Activated CD4-positive, alpha-beta T cell treated with anti-CD3 and anti-CD28 coated beads for 24 hours (primary cell): ENCODE measurements at places on chromosomes 5 and 9.

DNA sequence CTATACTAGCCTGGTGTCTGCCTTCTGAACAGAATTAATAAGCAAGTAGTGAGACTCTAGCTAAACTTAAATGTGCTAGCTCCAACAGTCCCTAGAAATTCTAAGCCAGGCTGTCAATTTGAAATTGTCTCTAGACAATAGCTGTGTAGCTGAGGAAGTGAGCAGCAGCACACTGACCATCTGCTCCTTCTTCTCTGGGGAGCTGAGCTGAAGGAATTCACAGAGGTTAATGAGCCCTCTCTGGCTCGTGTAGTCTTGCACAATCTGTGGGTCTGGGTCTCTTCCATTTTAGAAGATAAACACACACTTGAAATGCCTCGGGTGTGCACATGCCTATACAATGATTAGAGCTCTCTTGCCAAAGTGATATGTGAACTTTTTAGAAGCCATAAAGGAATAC lies 63.5 kb upstream of the BARX1 start:
- no peak for DNase-seq

DNA sequence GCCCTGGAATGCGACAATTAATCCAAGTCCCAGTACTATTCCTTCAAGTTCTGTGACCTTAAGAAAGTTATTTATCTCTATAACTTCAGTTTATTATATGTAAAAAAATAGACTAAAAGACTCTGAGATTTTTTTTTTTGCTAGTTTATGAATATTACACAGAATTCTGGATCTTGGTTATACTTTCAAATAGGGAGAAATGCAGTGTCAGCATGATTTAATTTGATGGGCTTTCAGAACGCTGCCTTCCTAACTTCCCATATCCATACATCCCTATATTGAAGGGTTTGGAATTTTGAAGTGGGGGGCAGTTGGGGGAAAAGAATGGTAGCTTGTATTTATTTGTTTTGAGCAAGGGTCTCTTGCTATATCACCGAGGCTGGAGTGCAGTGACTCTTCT lies 98.4 kb upstream of the MEGF10 start:
- no peak for DNase-seq

DNA sequence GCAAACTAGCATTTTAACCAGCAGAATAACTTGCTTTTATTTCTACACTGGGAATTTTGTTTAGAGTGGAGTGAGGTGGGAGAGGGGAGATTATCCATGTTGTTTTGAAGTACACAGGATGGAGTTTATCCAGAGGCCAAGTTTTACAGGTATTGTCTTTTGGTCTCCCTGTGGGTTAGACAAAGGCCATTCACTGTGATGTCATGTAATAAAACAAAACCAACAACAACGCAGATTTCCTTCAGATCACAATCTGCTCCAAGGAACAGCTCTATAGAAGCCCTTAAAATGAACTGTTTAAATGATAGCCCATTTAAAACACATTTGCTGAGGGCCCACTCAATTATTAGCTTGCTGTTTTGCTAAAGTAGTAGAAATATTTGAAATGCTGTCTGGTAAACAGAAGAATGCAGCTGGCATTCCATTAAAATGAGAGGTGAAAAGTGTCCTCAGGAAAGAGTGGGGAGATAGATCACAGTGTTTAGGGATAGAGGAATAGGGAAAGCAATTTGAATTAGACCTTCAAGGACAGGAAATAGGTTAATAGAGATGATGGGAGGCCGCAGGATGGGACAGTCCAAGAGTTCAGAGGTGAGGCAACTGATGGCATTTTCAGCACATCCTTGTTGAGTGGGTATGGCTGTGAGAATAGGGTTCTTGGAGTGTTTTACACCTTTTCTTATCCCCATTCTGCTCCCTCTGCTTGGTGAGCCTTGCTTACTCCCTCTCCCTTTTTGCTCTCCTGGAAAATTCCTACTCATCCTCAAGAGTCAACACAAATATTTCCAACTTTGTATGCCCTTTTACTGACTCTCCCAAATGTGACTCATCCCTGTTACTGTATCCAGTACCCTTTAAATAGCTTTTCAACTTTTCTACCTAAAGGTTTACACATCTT lies 140.1 kb upstream of the NR3C1 start:
- DNase-seq: no peak

DNA sequence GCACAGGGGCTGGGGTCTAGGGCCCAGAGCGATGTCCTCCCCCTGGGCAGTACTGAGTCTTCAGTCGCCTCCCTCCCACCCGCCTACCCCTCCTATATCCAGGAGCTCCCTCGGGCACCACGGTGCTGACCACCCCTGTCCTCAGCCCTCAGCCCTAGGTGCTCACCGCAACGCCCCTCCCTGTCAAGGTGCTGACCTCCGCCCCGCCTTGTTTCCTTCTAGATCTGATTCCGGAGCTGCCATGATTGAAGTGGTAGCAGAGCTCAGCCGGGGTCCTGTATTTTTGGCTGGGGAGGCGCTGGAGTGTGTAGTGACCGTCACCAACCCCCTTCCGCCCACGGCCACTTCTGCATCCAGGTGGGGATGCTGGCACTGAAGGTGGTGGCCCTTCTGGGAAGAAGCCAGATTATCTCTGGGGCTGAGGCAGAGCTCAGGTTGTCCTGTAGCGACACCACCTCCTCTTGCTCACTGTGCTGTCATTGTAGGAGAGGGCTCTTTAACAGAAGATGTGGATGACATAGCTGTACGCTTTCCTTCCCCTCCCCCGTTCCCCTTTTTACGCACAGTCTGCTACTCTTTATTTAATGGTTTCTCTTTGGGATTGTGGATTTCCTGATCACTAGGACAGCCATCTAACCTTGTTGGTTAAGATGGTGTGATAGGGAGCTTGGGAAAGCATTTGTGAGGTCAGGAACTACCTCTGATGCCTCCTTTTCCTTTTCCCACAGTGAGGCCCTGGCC lies 598 bp downstream of the RGP1 start:
- no peak for DNase-seq

DNA sequence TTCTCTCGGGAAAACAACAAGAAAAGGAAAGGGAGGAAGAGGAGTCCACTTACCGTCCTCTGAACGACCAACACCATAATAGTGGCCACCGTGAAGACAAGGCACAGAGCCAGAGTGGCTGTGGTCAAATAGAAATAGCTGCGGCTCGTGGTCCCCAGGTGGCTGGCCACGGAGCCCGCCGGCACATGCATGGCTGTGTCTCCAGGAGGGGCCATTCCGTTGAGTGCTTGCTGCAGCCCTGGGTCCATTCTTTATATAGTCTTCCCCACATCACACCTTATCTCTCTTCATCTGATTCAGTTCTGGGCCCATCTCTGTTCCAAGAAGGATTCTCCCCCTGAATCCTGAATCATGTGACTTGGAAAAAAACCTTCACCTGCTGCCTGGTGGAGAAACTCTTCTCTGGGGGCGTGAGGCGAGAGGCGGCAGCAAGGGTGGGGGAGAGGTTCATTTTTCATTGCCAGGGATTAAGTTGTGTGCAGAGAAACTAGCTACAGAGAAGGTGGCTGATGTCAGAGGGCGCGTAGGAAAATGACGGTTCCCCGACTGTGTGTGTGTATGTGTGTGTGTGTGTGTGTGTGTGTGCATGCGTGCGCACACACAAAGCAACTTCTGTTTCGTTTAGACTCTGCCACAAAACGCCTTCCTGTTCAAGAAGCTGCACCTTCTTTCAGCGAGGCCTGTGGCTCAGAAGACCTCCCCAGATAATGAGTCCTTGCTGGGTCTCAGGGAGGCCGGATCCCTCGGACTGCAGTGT lies at the start of gene TNFSF8:
TNFSF8 (minus strand) TSS at position 536 of the 757 bp plus-strand sequence; CDS start at position 248, 288 bp downstream.
- peak; percentile 61 for DNase-seq
